ENCODE measurements at places on chromosomes 7 and 10.

DNA sequence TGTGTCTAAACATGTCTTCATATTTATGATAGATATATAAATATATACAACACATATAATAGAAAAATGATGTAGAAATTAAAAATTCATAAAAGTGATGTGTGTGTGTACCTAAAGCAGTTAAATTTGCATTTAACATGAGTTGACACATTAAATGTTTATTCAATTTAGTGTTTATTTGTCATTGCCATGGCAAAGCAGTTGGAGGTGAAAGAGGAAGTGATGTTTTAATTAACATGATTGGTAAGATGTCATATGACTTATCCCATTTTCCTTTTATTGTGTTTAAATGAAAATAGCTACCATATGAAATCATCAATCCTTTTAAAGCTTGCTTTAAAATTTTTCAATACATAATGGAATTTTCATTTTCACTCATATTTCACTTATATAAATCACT is 452.6 kb downstream of the SUGCT start:
- no peak for DNase-seq

DNA sequence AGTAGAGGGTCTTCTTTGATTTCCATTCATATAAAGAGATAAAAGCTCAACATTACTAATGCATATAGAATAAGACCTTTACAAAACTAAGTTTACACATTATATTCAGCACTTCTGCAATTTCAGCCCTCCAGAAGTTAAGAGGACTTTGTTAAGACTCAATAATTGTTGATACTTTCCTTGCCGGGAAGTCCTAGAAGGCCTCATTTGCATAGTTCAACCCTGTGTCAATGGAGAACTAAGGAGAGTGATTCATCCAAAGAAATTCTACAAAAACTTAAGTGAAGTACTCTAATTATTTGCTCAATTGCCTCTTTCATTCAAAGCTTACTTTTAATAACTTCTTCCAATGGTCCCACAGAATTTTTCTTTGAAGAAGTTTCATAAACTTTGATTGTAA is 1060.3 kb upstream of the CELF2 start:
- DNase-seq, result no peak

- peak; percentile 100 for DNase-seq
Observed at GRCh38 chr7:155205368-155206317, 92.0 kb upstream of the INSIG1 start.

DNA sequence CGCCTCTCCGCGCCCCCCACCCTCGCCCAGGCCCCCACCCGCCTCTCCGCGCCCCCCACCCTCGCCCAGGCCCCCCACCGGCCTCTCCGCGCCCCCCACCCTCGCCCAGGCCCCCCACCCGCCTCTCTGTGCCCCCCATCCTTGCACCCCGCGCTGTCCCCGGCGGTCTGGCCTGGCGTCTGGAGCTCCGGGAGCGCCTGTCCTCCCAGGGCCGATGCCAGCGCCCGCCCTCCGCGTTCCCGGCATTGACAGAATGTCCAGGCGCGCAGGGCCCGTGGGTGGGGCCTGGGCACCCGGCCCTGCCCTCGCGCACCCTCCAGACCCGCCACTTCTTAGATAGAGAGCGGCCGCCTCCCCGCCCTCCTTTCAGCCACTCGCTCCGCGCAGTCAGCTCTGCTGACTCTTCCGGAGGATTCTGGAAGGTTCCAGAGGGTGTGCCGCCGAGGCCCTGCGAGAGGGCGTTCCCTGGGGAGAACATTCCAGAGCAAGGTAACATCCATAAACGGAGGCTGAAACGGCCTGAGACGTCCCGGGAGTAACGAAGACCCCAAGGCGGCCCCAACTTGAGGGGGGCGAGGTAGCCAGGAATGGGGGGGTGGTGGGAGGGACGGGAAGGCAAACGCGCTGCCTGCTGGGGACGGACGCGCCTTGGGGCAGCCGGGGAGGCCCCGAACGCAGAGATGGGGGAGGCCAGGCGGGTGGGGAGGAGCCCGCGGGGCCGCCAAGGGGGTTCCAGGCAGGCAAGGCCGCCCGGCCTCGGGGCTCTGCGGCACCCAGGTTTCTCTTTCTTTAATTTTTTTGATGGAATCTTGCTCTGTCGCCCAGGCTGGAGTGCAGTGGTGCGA is 117.8 kb downstream of the DYNC2I1 start:
- DNase-seq, result no peak

- DNase-seq, result no peak
Observed at GRCh38 chr7:1679966-1680730, 10.1 kb downstream of the ELFN1 start.

DNA sequence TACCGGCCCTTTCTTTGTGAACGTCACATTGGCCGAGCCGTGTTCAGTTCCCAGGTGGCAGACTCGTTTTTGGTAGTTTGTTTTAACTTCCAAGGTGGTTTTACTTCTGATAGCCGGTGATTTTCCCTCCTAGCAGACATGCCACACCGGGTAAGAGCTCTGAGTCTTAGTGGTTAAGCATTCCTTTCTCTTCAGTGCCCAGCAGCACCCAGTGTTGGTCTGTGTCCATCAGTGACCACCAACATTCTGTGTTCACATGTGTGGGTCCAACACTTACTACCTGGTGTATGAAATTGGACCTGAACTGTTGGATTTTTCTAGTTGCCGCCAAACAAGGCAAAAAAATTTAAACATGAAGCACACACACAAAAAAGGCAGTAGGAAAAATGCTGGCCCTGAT is 9.9 kb upstream of the CSGALNACT2 start:
- no peak for DNase-seq

- DNase-seq, result no peak
Observed at GRCh38 chr10:74896788-74897527, 70.6 kb downstream of the KAT6B start.

GRCh38 chr10:3564346-3565002 is 220.5 kb downstream of the KLF6 start:
- no peak for DNase-seq

DNA sequence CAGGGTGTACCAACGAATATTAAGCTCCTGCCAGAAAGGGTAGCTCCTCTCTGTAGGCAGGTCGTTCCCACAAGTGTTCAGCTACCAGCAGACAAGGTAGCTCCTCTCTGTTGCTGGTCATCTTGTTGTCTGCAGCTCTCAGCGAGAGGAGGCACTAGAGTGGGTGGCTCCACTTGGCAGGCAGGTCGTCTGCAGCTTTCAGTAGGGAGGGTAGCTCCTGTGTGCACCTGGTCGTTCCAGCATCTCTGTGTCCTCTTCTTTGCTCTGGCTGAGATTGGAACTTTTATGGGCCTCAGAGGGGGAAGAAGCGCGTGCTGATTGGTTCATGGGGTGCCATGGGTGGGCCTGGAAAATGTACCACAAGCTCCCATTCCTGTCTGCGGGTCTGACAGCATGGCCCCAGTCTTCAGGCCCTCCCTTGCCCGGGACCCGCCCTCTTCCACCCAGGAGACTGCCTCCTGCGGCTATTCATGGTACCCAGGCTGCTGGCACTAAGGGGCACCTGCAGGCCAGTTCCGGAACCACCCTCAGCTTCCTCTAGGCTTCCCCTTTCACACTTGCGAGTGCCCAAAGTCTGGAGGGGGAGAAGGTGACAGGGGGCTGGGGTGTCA is 63.9 kb upstream of the CACNA2D1 start:
- DNase-seq, result no peak

DNA sequence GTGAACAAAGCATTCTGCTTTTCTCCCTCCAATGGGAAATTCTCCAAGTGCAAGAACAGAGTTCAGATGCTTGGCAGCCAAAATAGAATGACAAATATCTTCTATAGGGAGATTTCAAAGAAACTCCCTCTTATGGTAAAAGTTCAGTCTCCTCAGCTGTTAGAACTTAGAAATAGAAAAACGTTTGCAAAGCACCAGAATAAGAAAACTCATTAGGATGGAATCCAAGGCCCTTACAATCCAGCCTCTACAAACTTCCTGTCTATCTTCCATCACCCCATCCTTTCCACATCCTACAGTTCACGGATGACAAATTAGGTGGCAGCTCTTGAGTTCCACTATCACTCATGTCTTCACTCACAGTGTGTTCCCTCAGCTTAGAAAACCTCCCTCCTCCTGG is 25.7 kb downstream of the FAM13C start:
- no peak for DNase-seq

DNA sequence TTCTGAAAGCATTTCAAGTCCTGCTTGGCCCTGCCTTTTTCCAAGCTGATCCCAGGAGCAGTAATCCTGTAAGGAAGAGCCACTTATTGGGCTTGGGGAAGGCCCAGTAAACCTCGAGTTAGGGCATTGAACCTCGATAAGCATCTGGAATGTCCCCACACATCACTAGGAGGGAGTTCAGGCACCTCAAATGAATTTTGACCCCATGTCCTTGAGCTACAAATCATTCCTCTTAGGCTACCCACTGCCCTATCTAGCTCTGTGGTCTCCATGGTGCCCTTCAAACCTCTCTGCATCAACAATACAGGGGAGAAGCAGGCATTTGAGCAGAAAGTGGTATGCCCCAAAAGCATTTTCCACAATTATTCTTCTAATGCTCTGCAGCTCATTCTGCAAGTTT is 33.7 kb downstream of the ZNF503 start:
- DNase-seq, result no peak

GRCh38 chr10:86170255-86171108 is 196.1 kb downstream of the GRID1 start:
- no peak for DNase-seq

GRCh38 chr7:8581842-8582241 is 148.4 kb downstream of the NXPH1 start:
- DNase-seq, result no peak

GRCh38 chr7:114793155-114793845 is 128.6 kb upstream of the MDFIC start:
- DNase-seq, result no peak

- DNase-seq, result no peak
Observed at GRCh38 chr7:142345811-142346210, 88.0 kb upstream of the PRSS58 start.

- no peak for DNase-seq
Observed at GRCh38 chr10:78165617-78166016, 132.0 kb downstream of the RPS24 start.

DNA sequence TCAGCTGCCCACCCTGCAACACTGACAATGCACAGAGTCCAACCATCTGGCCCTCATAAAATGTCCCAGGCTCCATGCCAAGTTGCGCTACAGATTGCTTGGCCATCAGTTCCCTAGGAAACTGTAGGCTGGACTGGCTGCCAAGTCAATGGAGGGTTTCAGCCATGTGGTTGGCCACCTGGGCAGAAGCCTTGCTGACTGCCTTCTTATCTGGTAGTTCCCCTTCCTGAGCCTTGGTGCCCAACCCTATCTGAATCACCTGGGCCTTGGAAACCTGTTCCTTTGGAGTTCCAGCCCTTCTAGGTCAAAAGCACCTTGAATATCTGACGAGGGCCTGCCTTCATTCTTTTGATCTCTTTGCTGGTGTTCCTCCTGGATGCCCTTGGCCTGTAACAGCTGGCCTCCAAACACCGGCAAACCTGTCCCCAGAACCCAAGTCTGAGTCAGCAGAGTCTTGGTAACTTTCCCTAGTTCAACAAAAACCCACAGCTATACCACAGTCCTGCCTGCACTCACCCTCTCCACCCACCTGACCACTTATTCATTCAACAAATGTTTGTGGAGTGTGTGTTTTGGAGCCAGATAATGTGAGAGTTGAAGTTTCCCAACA is 37.4 kb upstream of the KDM7A start:
- DNase-seq, result no peak

DNA sequence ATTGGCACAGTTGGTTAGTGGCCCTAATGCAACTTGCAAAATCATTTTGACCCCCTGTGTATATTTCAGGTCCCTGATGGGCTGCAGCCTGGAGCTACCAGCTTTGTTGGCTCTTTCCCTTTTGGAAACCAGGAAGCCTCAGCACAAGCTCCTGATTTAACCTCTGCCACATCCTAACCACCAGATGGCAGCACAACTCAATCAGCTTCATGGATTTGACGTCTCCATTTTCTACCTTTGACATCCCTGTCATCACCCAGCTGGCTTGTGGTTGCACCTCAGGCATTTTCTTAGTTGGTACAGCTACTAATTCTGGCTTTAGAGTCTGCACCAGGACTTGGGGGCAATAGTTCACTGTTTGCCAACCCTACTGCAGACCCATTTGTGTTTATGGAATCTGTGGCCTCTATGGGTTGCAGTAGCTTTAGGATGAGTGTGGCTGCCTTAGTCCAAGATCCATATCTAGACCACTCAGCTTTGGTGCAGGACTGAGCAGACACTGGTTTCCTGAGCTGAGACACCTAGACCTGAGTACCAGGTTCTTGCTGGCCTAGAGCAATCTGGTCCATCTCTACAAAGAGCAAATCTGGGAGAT is 456.2 kb downstream of the REEP3 start:
- DNase-seq, result peak; percentile 54

DNA sequence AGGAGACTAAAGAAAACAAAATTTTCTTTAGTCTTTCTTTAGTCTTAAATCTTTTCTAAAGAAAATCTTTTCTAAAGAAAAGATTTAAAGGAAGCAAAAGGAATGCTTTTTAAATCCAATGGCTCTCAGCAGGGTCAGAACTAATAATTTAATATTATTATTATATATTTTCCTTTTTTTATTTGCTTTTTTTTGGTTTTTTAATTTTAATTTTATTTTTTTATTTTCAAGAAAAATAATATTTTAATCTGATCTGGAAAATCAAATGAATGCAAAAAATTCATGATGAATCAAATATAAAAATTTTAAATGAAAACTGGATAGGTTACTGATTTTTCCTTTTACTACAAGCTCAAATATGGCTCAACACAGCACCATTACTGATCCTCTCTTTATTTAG is 70.7 kb upstream of the HECW1 start:
- DNase-seq, result no peak

GRCh38 chr7:151938550-151938949 is 17.7 kb upstream of the GALNTL5 start:
- DNase-seq, result no peak

GRCh38 chr10:119801176-119801575 is 71.5 kb downstream of the MCMBP start:
- DNase-seq, result no peak

DNA sequence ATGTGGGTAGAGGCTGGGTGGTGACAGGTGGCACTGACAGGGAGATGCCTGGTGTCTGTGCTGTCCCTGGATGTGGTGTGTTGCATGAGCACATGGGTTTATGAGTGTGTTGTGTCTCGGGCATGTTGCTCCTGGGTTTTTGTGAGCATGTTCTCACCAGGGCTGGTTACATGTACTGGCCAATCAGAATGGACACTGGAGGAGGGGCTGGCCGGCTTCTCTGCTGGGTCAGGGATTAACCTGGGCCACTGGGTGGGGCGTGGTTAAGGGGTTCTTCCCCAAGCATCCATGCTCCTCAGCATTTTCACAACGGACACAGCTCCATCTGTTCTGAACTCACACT is 20.8 kb upstream of the VOPP1 start:
- peak; percentile 50 for DNase-seq

- DNase-seq, result no peak
Observed at GRCh38 chr7:8982338-8982992, 549.1 kb downstream of the NXPH1 start.

- DNase-seq, result no peak
Observed at GRCh38 chr7:2084781-2085505, 147.8 kb downstream of the MAD1L1 start.

GRCh38 chr7:41420421-41420820 is 282.5 kb downstream of the INHBA start:
- no peak for DNase-seq

GRCh38 chr10:77144656-77145055 is 493.0 kb downstream of the KCNMA1 start:
- no peak for DNase-seq
